ENCODE measurements at places on chromosomes 7 and 10. TPM values are rescaled to one million over a fixed set of nuclear protein-coding genes. Genes with fewer than 3 reads are reported as not detected.

GRCh38 chr7:128358233-128358632, 3.3 kb downstream of the PRRT4 start:
- H3K27ac ChIP-seq: no peak overlapping the region
- DNase-seq: no peak
- H3K36me3 ChIP-seq: no peaks in the 10 kb centered on the region
- H3K4me1 ChIP-seq: peaks cover 21% of the 10 kb centered on the region

- no peak overlapping the region for H3K27ac ChIP-seq
- H3K4me3 ChIP-seq: no peak overlapping the region
- no peak for DNase-seq
- H3K27me3 ChIP-seq: no peaks in the 10 kb centered on the region
- H3K36me3 ChIP-seq: no peaks in the 10 kb centered on the region
- no peaks in the 10 kb centered on the region for H3K4me1 ChIP-seq
Observed at GRCh38 chr7:55523366-55523765, 48.9 kb downstream of the VOPP1 start.

GRCh38 chr10:105759669-105760068, 1118.6 kb downstream of the SORCS3 start:
- no peak overlapping the region for H3K27ac ChIP-seq
- no peaks in the 10 kb centered on the region for H3K27me3 ChIP-seq
- no peak for DNase-seq
- H3K4me3 ChIP-seq: no peak overlapping the region

- H3K36me3 ChIP-seq: peaks cover 2% of the 10 kb centered on the region
- no peaks in the 10 kb centered on the region for H3K27me3 ChIP-seq
- peak overlapping the region; percentile 9 for H3K27ac ChIP-seq
- peaks cover 35% of the 10 kb centered on the region for H3K4me1 ChIP-seq
- H3K4me3 ChIP-seq: no peak overlapping the region
- DNase-seq: no peak
Observed at GRCh38 chr10:27529010-27529783, 25.1 kb downstream of the RAB18 start.

GRCh38 chr10:97412891-97413304, 11.8 kb upstream of the RRP12 start:
- peaks cover 8% of the 10 kb centered on the region for H3K4me1 ChIP-seq
- peak overlapping the region; percentile 16 for H3K27ac ChIP-seq
- no peak overlapping the region for H3K4me3 ChIP-seq
- no peaks in the 10 kb centered on the region for H3K27me3 ChIP-seq
- H3K36me3 ChIP-seq: no peaks in the 10 kb centered on the region

DNA sequence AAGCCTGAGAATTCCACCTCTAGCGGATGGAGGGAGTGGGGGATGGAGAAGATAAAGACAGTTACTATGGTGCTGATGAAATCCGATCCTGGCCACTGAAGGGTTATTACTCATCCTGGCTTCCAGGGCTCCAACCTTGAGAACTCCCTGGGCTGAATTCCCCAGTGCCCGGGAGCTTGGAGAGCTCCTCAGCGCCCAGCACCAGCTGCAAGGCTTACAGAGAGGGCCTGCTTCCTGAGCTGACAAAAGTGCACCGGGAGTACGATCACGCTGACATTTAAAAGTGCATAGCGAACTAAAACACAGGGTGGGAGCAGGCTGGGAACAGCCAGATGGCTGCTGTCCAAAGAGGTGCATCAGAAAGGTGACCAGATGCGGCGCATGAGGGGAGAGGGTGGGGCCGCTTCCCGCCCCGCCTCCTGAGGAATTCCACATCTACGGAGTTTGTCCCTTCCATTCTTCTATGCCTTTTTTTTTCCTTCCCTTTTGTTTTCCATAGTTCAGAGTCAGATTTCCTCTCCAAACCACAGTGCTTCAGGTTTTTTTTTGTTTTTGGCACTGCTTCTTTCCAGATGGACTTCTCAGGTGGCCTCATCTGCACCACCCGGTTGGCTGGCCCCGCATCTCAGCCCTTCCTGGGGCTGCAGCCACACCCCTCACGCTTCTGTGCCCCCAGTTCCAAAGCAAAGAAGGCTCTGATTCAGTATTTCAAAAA, 62.4 kb upstream of the MKRN1 start:
- no peak overlapping the region for H3K4me3 ChIP-seq
- no peaks in the 10 kb centered on the region for H3K36me3 ChIP-seq
- H3K4me1 ChIP-seq: no peaks in the 10 kb centered on the region
- H3K27me3 ChIP-seq: no peaks in the 10 kb centered on the region
- peak; percentile 70 for DNase-seq

- no peak for DNase-seq
- H3K27ac ChIP-seq: no peak overlapping the region
- H3K4me1 ChIP-seq: no peaks in the 10 kb centered on the region
- no peaks in the 10 kb centered on the region for H3K36me3 ChIP-seq
- no peaks in the 10 kb centered on the region for H3K27me3 ChIP-seq
Observed at GRCh38 chr10:67659497-67659896, 36.5 kb downstream of the CTNNA3 start.

GRCh38 chr7:108293149-108293612, 163.0 kb upstream of the LAMB4 start:
- no peak for DNase-seq
- no peak overlapping the region for H3K27ac ChIP-seq
- H3K36me3 ChIP-seq: no peaks in the 10 kb centered on the region

- no peak overlapping the region for H3K27ac ChIP-seq
- DNase-seq: peak; percentile 8
- no peak overlapping the region for H3K4me3 ChIP-seq
- no peaks in the 10 kb centered on the region for H3K4me1 ChIP-seq
Observed at GRCh38 chr7:128188396-128189230, 52.5 kb upstream of the LEP start.

- no peak overlapping the region for H3K27ac ChIP-seq
- H3K4me1 ChIP-seq: no peaks in the 10 kb centered on the region
- no peaks in the 10 kb centered on the region for H3K27me3 ChIP-seq
Observed at GRCh38 chr10:111446966-111447365, 370.1 kb downstream of the ADRA2A start.

DNA sequence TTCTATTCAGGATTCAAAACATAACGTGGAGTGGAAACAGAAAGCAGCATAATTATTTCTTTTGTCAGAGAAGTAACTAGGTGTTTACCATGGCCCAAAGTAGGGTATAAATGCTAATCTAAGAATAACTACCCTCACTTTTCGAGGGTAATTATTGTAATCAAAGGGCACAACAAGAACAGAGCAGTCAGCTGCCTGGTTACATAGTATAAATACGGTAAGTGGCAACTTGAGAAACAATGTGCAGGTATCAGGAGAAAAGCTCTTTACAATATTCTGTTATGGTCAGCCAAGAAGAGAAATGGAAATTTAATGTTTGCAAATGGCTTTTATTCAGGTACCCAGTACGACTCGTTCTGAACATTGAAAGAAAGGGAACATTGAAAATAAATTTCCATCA, 242.0 kb upstream of the NPY start:
- H3K4me3 ChIP-seq: no peak overlapping the region
- no peak for DNase-seq
- H3K36me3 ChIP-seq: no peaks in the 10 kb centered on the region
- no peaks in the 10 kb centered on the region for H3K27me3 ChIP-seq

DNA sequence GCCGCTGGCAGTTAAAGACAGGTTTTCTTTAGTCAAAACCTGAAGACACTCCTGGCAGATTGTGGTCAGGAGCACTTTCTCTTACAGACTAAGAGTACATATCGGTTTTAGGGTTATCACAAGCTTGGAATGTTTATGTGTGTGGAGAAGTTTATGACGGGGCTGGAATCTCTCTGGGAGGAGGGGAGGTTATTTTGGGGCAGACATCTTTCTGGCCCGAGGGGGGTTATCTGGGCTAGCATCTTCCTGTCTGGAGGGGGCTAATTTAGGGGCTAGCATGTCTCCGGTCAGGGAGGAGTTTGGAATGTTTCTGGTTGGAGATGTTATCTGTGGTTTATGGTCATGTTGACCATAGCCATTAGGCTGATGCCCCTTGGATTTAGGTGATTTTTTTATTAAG, 141.2 kb upstream of the KIF5B start:
- DNase-seq: no peak
- H3K36me3 ChIP-seq: no peaks in the 10 kb centered on the region
- H3K27me3 ChIP-seq: no peaks in the 10 kb centered on the region
- no peak overlapping the region for H3K27ac ChIP-seq
- no peak overlapping the region for H3K4me3 ChIP-seq

Gene SLC29A4
- total RNA-seq: 10.5 TPM

Gene FZD8
- 22.1 TPM for total RNA-seq

Gene PNLIPRP1
- total RNA-seq: not detected

Measured in upper lobe of left lung (tissue), 6 donors.